ENCODE measurements at places on chromosomes 12 and 14. TPM values are rescaled to one million over a fixed set of nuclear protein-coding genes. Genes with fewer than 3 reads are reported as not detected.

The GIT2 gene
- total RNA-seq, result 107 TPM

The GNB3 gene
- total RNA-seq, result 6.6 TPM

The NFE2 gene
- not detected for total RNA-seq

The MGST1 gene
- 55.3 TPM for total RNA-seq

The PPP1R1A gene
- total RNA-seq, result 2.0 TPM

Measured in Peyer's patch (tissue), 4 donors.